Chondrocyte (in vitro differentiated cells): ENCODE measurements at places on chromosomes 4 and X.

GRCh38 chr4:41280010-41280409 lies 23.3 kb downstream of the UCHL1 start:
- DNase-seq: no peak

GRCh38 chr4:82688091-82688795 lies 110.4 kb downstream of the SCD5 start:
- DNase-seq: no peak

GRCh38 chr4:168587411-168588125 lies 90.7 kb downstream of the PALLD start:
- DNase-seq: no peak

- DNase-seq: no peak
Measured at GRCh38 chr4:118396881-118397622, 44.2 kb upstream of the PRSS12 start.

- no peak for DNase-seq
Measured at GRCh38 chr4:134408897-134409296, 207.3 kb upstream of the PABPC4L start.

DNA sequence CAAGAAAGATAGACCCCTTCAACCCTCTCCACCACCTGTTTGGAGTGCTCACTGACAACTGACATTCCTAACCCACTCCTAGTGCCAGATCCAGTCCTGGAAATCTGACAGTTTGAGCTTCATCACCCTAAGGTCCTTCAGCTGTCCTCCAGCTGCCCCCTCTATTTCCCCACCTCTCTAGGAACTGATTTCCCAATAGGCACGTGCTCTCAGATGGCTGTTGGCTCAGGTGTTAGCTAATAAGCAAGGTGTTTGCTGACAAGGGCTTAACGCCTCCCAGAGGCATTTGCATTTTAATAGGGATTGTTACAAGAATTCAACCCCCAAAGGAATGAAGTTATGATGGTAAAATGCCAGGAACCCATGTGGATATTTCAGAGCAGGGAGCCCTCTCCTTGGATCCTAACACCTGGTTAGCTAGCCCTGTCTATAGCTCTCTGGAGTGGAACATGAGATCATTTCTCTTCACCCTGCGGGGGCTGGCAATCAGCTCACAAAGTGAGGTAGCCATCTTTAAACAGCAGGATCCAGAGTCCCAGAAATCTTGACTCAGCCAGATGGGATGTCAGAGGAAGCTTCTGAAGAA lies 348.5 kb upstream of the SFRP2 start:
- DNase-seq: no peak

DNA sequence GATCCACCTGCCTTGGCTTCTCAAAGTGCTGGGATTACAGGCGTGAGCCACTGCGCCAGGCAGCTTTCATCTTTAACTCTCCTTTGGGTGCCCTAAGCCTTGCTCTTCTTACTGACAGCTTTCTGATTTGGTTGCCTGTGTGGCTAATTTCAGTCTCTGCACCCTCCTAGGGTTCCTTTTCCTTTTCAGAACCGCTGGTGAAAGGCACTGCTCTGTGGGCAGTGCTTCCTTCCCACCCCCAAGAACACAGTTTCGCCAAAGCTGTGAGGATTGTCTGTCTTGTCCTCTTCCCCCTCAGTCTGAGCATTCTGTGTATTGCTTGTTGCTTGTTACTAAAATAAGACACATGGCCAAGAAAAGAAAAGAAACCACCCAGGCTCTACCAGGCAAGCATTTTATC lies 101.4 kb upstream of the FRMPD3 start:
- no peak for DNase-seq

DNA sequence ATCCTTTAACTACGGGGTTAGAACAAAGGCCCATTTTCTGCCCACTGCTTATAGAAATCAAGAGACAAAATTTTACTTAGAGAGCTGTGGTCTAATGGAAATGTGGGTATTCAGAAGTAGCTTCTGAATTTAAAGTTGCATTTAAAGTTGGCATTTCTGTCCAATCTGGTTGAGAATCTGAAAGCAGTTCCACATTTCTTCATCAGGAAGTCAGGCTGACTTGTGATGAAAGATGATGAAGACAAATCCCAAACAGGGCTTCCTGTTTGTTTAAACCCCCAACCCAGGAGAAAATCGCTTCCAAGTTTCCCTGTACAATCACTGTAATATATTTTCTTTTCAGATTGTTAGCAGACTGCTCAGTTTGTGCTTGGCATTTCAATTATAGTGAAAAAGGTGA lies 345.3 kb downstream of the SPRY1 start:
- no peak for DNase-seq

DNA sequence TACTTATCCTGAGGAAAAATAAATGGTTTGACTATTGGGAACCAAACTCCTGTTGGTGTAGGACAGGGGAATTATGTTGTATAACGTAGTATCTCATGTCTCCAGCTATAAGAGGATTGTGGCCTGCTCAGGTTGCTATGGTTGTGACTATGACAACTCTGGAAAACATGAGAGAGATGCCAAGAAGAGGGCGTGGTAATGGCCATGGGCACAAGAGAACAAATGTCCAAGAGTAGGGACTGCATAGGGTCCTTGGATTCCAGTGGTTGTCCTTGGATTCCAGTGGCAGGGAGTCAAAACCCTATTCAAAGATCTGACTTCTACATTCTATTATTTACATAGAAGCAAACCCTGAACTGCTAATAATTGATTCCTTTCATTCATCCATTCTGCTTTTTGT lies 6.8 kb upstream of the MOB1B start:
- no peak for DNase-seq

GRCh38 chr4:30763321-30763727 lies 43.2 kb downstream of the PCDH7 start:
- DNase-seq: no peak

- no peak for DNase-seq
Measured at GRCh38 chrX:114127411-114128025, 456.4 kb upstream of the HTR2C start.

- DNase-seq: no peak
Measured at GRCh38 chr4:151715881-151716280, 44.9 kb downstream of the GATB start.

GRCh38 chr4:133178956-133179355 lies 29.9 kb downstream of the PCDH10 start:
- DNase-seq: no peak

- DNase-seq: no peak
Measured at GRCh38 chr4:17722356-17722700, 59.1 kb downstream of the FAM184B start.

DNA sequence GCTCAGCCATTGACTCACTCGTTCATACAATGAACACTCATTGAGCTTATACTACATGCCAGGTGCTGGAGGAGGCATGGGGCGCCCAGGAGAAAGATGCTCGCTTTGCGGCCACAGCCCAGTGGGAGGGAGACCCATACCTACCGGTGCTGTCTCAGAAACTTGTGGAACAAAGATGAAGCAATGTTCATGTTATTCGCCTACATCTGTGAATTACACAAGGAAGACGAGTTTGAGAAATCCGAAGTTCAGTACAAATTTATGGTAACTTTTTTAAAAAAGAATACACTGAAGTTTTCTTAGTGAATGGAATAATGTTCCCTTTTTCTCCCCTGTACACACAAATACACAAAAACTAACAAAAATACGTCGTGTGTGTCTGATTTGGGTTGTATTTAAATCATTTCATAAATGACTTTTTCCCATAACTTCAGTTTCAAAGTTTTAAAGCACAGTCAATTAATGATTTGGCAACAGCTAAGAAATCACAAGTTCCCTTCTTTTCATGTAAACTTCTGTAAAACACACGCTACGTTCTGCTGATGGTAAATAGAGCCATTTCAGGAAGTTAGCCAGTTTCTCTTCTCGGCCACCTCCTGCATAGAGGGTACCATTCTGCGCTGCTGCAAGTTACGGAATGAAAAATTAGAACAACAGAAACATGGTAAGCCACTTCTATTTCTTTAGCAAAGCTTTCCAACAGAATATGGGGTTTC lies at the start of gene TLR8:
TLR8 (plus strand) TSS at position 575 of the 716 bp plus-strand sequence; CDS start at position 662, 87 bp downstream.
- DNase-seq: no peak

DNA sequence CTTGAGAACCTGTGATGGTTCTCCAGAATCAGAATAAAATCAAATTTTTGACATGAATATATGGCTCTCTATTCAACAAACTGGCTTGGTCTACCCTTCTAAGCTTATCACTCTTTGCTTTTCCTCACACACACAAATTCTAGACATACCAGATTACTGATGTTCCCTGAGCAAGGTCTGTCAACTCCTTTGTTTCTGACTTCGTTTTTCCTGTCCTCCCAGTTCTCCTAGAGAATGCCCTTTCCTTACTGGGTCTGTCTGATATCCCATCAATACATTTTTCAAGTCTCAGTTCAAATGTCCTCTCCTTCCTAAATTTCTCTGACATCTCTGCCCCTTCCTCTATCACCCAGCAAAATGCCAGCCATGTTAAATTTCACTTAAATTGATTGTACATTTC lies 202.1 kb upstream of the IGFBP7 start:
- DNase-seq: no peak

GRCh38 chrX:50211510-50211909 lies 6.9 kb downstream of the CCNB3 start:
- no peak for DNase-seq

GRCh38 chr4:68748181-68748991 lies 67.4 kb upstream of the UGT2B10 start:
- DNase-seq: no peak

GRCh38 chr4:161822174-161822573 lies 341.6 kb downstream of the FSTL5 start:
- no peak for DNase-seq

- no peak for DNase-seq
Measured at GRCh38 chrX:72102760-72103159, 29.0 kb downstream of the RTL5 start.

DNA sequence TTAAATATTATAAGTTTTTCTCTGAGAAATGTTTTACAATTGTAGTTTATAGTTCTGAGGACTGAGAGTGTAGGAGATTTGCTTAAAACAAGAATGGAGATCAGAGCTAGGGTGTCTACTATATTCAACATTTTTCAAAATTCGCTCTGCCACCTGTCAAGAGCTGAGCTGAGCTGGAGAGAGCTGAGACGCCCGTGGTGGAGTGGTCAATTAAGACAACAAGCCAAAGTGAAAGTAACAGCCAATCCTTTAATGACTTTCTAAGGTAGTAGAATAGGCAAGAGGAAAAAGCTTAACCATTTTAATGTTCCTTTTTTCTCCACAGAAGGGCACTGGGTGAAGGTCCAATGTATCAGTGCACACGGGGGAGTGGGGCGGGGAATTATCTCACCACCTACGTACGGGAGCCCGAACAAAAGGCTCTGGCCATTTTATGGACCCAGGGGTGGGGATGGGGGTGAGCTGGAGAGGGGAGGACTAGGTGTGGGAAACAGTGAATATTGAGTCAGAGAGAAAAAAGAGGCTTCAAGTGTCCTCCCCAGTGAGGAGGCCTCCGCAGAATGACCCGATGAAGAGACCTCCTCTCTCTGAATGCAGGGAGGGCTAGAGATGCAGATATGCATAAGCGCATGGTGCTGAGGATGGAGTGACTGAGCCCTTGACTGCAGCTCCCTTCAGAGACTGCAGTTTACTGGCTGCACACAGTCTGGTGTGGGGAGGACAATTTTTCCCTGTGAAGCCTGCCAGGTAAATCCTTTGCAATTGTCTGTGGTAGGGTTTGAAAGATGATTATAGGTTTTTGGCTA lies 60.8 kb downstream of the SPCS3 start:
- no peak for DNase-seq

- no peak for DNase-seq
Measured at GRCh38 chrX:137366018-137366633, 199.8 kb upstream of the ZIC3 start.

DNA sequence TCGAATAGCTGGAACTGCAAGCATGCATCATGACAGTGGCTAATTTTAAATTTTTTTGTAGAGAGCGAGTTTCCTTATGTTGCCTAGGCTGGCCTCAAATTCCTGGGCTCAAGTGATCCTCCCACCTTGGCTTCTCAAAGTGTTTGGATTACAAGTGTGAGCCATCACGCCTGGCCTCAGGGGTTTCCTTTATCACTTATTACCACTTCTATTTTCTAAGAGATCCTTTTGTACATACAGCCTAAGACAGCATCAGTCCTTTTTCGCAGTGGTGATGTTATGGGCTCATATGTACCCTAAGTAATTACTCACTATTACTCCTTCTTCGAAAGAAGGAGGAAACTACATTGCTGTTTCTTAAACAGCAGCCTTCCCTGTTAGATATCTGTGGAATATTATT lies 54.1 kb upstream of the CDKN2AIP start:
- DNase-seq: no peak

GRCh38 chr4:73583666-73584065 lies 36.6 kb downstream of the RASSF6 start:
- DNase-seq: no peak

DNA sequence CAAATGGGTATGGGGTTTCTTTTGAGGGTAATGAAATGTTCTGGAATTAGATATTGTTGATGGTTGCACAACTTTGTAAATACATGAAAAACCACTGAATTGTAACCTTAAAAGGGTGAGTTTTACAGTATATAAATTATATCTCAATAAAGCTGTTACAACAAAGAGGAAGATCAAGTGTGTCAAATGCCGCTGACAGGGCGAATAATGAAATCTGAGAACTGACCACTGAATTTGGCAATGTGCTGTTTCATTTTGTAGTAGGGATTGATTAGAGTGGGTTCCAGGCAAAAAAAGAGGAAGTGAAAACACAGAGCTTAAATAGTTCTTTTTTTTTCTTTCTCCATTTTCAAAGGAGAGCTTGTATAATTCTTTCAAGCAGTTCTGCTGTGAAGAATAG lies 161.1 kb upstream of the NAP1L5 start:
- DNase-seq: no peak

GRCh38 chr4:57943682-57944081 lies 833.5 kb upstream of the IGFBP7 start:
- DNase-seq: no peak

DNA sequence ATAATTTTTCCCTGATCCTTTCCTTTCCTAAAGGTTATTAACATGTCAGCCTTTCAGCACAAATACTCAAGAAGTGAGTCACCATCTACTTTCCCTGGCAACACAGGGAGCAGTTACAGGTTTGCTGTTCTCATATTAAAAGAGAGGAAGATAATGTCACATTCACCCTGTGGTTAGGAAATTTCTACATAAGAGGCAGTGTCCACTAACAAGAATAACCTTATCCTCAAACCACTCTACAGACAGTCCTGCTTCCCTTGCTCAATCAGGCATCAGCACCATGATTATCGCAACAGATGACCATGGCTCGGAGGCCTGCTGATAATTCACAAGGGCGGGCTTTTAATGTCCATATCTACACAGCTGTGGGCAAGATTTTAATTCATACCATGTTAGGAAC lies 30.9 kb downstream of the RNF150 start:
- no peak for DNase-seq

DNA sequence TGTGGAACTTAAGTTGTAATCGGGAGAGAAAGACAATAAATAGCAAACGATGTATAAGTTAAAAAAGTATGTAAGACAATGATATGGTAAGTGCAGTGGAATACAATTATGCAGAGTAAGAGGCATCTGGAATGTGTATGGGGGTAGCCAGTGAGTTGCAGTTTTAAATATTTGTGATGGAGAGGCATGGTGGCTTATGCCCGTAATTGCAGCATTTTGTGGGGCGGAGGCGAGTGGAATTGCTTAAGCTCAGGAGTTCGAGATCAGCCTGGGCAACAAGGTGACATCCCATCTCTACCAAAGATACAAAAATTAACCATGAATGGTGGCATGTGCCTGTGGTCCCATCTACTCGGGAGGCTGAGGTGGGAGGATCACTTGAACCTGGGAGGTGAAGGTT lies 52.5 kb upstream of the WDFY3 start:
- no peak for DNase-seq

GRCh38 chr4:129821963-129822362 lies 726.0 kb downstream of the C4orf33 start:
- no peak for DNase-seq

- DNase-seq: no peak
Measured at GRCh38 chr4:20895988-20896387, 195.7 kb downstream of the PACRGL start.
